ENCODE measurements at places on chromosomes 11 and 22.

DNA sequence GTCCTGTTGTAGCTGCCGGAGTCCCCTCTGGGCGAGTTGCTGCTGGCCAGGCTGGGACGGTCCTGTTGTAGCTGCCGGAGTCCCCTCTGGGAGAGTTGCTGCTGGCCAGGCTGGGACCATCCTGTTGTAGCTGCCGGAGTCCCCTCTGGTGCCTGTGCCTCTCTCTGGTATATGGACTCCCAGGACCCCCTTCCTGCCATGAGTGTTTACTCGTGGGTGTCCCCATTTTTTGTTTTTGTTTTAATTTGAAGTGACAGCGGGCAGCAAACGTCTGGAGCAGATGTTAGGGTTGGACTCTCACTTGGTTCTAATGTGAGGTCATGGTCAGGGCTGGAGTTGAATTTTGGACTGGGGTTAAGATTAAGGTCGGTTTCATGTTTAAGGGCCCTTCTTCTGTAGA, 14.2 kb downstream of the SHANK3 start:
- DNase-seq = no peak

DNA sequence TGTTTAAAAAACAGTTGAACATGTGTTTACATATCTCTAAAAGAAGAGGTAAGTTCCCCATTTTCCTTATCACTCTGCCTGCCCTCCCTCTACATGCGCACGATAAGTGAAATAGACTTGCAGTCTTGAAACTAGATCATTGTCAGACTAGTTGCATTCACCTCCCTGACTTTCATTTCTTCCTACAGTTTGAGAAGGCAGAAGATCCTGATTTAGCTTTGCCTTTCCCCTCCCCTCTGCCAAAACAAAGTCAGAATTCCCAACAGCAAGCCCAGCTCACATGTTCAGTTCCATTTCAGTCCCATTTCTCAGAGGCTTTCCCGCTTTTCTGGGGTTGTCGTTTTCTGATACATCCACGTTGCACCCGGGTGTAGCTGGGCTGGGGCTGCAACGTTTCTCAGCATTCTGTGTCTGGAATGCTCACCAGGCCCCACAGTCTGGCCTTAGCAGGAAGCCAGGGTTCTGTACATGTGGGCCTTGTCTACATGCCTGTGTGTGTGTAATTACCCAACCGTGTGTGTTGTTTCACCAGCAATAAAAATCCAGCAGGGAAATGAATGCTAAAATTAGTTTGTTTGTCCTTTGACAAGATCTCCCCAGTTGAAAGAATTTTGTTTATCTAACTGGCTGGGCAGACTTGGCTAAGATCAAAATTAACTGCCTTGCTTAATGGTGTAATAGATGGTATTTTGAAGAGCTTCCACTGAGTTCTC, 179.2 kb downstream of the DBX1 start:
- DNase-seq = no peak

DNA sequence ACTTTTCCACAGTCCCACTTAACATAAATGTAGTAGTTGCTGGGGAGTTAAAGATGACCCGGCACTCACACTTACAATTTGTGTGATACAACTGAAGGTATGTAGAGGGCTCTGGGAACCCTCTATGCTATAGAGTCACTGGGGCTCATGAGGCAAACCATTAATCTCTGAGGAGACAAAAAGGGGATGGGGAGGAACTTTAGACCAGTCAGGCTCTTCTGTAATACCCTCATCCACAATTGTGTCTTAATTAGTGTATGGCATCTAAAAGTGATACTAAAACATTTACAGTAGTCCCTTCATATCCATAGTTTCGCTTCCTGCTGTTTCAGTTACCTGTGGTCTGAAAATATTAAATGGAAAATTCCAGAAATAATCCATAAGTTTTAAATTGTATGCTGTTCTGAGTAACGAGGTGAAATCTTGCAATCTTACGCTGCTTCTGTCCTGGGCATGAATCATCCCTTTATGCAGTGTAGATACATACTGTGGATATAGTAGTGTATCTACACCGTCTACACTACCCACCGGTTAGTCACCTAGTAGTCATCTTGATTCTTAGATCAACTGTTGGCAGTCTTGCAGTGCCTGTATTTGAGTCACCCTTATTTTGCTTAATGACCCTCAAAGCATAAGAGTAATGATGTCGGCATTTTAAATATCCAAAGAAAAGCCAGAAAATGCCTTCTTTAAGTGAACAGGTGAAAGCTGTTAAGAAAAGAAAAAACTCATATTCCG, 12.2 kb downstream of the CBL start:
- no peak for DNase-seq

- no peak for DNase-seq
Measured at GRCh38 chr22:20446383-20446970, 8.9 kb upstream of the SCARF2 start.

GRCh38 chr11:30967579-30967978, 381.4 kb upstream of the MPPED2 start:
- DNase-seq = no peak

DNA sequence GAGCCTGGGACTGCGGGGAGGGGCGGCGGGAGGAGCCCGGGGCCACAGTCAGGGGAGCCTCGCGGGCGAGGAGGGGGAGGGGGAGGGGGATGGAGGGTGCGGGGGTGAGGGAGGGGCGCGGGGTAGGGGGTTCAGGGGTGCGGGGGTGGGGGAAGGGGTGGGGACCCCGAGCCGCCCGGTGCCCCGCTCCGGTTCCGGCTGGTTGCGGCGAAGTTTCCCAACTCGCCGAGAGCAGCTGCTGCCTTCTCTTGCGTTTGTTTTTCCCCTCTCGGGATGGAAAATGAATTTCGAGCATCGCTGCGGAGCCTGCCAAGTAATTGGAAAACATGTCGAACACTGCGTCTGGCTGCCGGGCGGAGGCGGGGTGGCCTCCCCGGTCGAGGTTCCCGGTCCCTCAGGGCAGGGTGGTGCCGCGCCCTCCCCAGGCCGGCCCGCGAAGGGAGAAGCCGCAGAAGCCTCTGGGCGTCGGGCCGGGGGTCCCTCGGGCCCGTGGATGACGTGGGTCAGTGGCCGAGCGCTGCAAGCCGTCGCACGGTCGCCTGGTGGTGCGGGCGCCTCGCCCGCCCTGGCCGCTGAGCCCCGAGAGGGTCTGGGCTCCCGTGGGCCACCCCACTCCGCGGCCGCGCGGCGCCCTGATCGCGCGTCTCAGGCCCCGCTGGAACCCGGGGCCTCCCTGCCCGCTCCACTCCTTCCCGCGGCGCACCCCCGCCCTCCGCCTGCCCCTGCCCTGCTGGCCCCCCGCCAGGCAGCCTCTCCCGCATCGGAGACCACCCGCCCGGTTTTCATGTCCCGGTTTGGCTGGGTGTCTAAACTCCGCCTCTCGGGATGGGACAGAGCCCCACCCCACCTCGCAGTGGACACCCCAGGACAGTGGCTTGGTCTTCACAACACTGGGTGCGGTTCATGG, 12.1 kb downstream of the SPATA19 start:
- no peak for DNase-seq

- peak; percentile 47 for DNase-seq
Measured at GRCh38 chr11:5234381-5234834, at the start of gene HBD. TSS of gene HBD (minus strand) at chr11:5234483. CDS start at chr11:5234433, 50 bp downstream.

GRCh38 chr22:46561435-46561905, 24.1 kb upstream of the CELSR1 start:
- no peak for DNase-seq

- no peak for DNase-seq
Measured at GRCh38 chr11:1931341-1932104, 12.0 kb downstream of the TNNT3 start.

DNA sequence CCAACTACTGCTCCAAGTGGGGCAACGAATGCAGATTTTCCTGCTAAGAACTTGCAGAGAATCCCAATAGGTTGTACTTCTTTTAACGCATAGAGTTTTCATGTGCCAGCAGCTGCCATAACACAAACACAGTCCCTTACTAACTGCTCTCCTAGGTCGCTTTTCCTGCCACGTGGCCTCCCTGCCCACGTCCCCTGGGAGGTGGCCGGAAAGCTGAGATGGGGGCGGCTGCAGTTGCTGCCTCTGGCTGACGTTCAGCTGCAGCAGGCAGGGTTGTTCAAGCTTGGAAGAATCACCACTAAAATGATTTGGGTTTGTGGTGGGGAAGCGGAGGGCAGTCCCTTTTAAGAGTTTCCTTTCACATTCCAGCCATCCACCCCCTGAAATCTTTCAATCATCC, 39.3 kb downstream of the ZNF202 start:
- peak; percentile 83 for DNase-seq

Data from KBM-7 (cell line).